NK-92 treated with Interleukin-12 subunit alpha and Interleukin-12 subunit beta, amount 100 ng/mL, for 24 hours (cell line): ENCODE measurements at places on chromosomes 13 and 19.
A peak's percentile ranks its signal among the peaks of the same experiment; 100 is the strongest.

- no peak for DNase-seq
These were observed 19.3 kb downstream of the PALM start for GRCh38 chr19:728011-728410.

DNA sequence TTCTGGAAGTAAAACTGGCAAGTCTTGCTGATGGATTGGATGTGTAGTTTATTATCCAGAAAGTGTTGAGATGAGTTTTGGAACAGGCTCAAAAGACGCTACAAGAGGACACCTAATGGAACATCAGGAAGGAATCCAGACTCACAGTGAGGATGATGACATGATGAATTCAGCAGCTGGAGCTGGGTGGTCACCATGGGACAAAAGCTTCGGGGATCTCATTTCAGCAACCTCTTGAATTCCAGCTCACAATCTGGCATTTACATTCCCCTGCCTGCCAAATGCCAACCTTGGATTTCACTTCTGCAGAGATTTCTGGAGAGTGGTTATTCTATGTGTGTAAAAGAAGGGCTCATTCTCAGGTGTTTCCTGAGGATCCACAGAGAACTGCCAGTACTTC lies 288.0 kb upstream of the TMTC4 start:
- DNase-seq, result no peak

DNA sequence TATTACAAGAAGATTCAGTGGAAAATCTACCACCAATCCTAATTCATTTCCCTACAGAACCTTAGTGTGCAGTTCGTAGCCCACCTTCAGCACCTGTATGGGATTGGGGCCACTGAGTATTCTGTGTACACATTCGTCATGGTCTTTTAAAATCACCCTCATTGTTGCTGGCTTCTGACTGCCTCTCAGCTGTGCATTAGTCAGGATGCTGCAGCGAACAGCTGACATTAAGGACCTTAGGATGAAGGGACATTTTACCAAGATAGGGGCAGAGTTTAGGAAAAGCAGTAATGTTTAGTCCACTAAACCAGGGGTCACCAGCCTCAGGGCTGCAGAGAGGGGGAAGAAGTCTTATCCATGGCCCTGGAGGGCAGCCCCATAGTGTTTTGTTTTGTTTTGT lies 176.5 kb downstream of the COL4A1 start:
- DNase-seq, result no peak

DNA sequence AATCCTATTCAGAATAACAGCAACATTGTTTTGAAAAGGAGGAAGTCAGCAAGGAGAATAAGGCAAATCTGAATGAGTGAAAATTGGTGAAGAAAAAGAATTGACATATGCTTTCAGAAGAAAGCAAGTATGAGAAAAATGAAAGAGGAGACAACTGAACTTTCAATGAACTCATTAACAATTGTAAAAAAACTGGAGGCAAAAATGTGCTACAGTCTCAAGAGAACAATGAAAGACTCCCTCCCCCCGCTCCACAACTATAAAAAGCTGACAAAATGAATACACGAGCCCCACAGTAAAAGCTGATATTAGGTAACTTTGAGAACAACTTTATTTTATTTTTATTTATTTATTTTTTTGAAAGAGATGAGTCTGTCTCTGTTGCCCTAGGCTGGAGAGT lies 373.1 kb downstream of the DIAPH3 start:
- DNase-seq, result no peak

GRCh38 chr13:36673838-36674326 lies at the start of gene SERTM1:
SERTM1 (plus strand) TSS chr13:36674020; CDS start chr13:36695079, 21,059 bp downstream.
- DNase-seq, result no peak

- peak; percentile 11 for DNase-seq
These were observed 3.0 kb upstream of the COX6B1 start for GRCh38 chr19:35644987-35645679.

- no peak for DNase-seq
These were observed 4.2 kb downstream of the DYRK1B start for GRCh38 chr19:39829702-39830275.

DNA sequence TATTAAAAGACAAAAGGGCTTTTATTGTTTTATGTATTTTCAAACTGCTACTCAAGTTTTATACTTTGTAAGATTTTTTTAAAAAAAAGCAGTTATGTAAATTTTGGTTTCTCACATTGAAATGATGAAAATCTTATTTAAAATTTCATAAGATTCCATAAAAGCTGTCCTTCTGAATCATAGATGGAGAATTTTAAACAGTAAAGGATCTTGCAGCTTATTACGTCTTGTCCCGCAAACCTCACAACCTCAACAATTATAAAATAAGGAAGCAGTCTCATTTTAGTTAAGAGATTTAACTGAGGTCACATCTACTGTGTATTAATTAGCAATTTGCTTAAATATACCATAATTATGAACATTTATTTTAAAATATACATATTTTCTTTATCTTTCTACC lies 581.0 kb upstream of the SPRY2 start:
- no peak for DNase-seq
